ENCODE measurements at places on chromosomes 1 and 21. TPM values are rescaled to one million over a fixed set of nuclear protein-coding genes. Genes with fewer than 3 reads are reported as not detected.

The TBX19 gene
- total RNA-seq = 2.7 TPM

The DNM3 gene
- total RNA-seq = 8.4 TPM

The OR2AK2 gene
- 2.2 TPM for total RNA-seq

The CFHR2 gene
- not detected for total RNA-seq

The HLX gene
- total RNA-seq = 5.3 TPM

The PLA2G2A gene
- 8.3 TPM for total RNA-seq

The CLIC6 gene
- 0.16 TPM for total RNA-seq

The TMIGD3 gene
- 27.6 TPM for total RNA-seq

The AVPR1B gene
- not detected for total RNA-seq

The COL16A1 gene
- 101 TPM for total RNA-seq

The FAM163A gene
- 6.0 TPM for total RNA-seq

The OR2L2 gene
- total RNA-seq = 1.2 TPM

The SLC16A4 gene
- 8.2 TPM for total RNA-seq

The SPRR2E gene
- not detected for total RNA-seq

The ZNF695 gene
- 6.1 TPM for total RNA-seq

The CD247 gene
- total RNA-seq = 0.47 TPM

The IL19 gene
- total RNA-seq = not detected

The IL24 gene
- total RNA-seq = not detected

The SYPL2 gene
- 46.1 TPM for total RNA-seq

The VCAM1 gene
- 4.1 TPM for total RNA-seq

The CLDN14 gene
- 0.31 TPM for total RNA-seq

The CELA3B gene
- total RNA-seq = 0.63 TPM

The UBL4B gene
- 34.1 TPM for total RNA-seq

The PCP4L1 gene
- total RNA-seq = 0.79 TPM

The LRRC38 gene
- 1.6 TPM for total RNA-seq

The OPRD1 gene
- 0.63 TPM for total RNA-seq

The CCT8 gene
- 116 TPM for total RNA-seq

The ADGRB2 gene
- total RNA-seq = 18.0 TPM

The DRAXIN gene
- 0.93 TPM for total RNA-seq

The B4GALT3 gene
- 46.3 TPM for total RNA-seq

The C1orf198 gene
- 26.6 TPM for total RNA-seq

The OR2M3 gene
- 0.24 TPM for total RNA-seq

The RCOR3 gene
- total RNA-seq = 114 TPM

The LAMC2 gene
- 1.9 TPM for total RNA-seq

The CLK2 gene
- total RNA-seq = 52.8 TPM

The MPZL1 gene
- total RNA-seq = 160 TPM

The CHI3L1 gene
- total RNA-seq = 2.0 TPM

The AQP10 gene
- total RNA-seq = 2.0 TPM

The PDE4B gene
- total RNA-seq = 12.4 TPM

The FAM110D gene
- total RNA-seq = 1.8 TPM

The TMEM222 gene
- 41.4 TPM for total RNA-seq

The SGIP1 gene
- total RNA-seq = 67.9 TPM

The CD1B gene
- not detected for total RNA-seq

The HUNK gene
- 6.8 TPM for total RNA-seq
